Thyroid gland (tissue), 4 donors: ENCODE measurements at places on chromosomes 5 and 9. TPM values are rescaled to one million over a fixed set of nuclear protein-coding genes. Genes with fewer than 3 reads are reported as not detected.

- no peak overlapping the region for H3K27ac ChIP-seq
- no peaks in the 10 kb centered on the region for H3K36me3 ChIP-seq
- no peak for DNase-seq
- H3K27me3 ChIP-seq, result no peaks in the 10 kb centered on the region
- H3K4me3 ChIP-seq, result no peak overlapping the region
- no peaks in the 10 kb centered on the region for H3K4me1 ChIP-seq
These were observed 123.6 kb downstream of the ELAVL2 start for GRCh38 chr9:23702311-23702922.

- DNase-seq, result no peak
- no peak overlapping the region for H3K27ac ChIP-seq
- H3K4me1 ChIP-seq, result peaks cover 78% of the 10 kb centered on the region
- H3K4me3 ChIP-seq, result no peak overlapping the region
- peaks cover 8% of the 10 kb centered on the region for H3K36me3 ChIP-seq
These were observed 10.5 kb downstream of the BRD3 start for GRCh38 chr9:134057307-134057657.

DNA sequence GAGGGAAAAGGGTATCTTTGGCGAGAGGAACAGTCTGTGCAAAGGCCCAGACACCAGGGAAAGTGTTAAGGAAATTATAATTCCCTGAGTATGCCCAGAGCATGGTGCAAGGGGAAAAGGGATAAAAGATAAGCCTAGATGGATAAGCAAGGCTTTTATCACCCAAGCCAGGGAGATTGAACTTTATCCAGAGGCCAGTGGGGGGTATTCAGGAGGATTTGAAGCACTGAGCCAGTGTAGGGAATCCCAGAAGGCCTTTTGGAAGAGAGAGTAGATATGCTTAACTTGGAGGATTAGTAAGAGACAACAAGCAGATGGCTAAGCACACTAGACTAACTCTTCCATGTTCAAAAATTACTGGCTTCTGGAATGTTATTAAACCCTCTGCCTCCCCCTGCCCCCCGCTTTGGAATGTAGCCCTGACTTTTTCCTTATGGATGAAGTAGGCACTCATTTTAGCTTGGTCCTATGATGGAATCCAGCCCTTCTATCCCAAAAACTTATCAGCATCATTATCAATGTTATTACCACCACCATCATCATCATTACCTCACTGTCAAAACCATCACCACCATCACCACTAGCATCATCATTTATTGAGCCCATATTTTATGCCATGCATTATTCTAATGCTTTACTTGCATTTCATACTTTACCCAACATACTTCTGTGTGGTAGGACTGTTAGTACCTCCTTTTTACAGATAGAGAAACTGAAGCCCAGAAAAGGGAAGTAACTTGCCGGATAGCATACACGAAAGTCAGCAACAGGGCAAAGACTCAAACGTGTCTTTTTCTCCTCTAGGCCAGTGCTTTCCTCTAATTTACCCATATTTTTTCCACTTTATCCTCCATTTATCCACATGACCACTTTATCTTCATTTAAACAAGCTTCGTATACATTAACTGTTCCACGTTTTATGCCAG lies 237.0 kb downstream of the PAPPA start:
- H3K36me3 ChIP-seq, result no peaks in the 10 kb centered on the region
- H3K4me3 ChIP-seq, result no peak overlapping the region
- no peak for DNase-seq
- H3K27me3 ChIP-seq, result no peaks in the 10 kb centered on the region
- no peak overlapping the region for H3K27ac ChIP-seq

DNA sequence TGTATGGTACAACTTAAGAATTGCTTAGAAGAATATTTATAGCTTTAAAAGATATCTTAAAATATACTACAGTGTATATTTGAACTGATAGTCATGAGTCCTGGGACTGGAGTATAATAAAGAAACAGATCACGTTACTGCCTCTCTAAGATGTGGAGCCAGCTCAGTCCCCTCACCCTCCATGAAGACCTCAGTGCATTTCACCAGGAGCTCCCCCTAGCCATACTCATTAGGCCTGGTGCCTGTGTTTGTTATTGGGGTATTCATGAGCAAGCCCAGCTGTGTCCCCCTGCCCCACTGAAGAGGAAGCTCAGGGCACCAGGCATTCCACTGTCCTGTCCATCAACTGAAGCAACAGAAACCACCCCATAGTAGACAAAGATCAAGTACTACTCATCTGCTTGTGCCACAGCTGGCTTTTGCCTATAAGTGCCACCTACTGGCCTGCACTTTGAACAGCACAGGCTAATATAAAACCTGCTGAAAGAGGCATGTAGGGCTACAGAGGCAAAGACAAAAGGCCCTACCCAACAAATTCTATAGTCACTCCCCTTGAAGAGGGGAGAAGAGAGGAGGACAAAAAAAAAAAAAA lies 850.2 kb upstream of the NUDT12 start:
- H3K36me3 ChIP-seq, result no peaks in the 10 kb centered on the region
- H3K27me3 ChIP-seq, result no peaks in the 10 kb centered on the region
- no peak for DNase-seq
- H3K4me1 ChIP-seq, result no peaks in the 10 kb centered on the region
- H3K4me3 ChIP-seq, result no peak overlapping the region
- no peak overlapping the region for H3K27ac ChIP-seq

DNA sequence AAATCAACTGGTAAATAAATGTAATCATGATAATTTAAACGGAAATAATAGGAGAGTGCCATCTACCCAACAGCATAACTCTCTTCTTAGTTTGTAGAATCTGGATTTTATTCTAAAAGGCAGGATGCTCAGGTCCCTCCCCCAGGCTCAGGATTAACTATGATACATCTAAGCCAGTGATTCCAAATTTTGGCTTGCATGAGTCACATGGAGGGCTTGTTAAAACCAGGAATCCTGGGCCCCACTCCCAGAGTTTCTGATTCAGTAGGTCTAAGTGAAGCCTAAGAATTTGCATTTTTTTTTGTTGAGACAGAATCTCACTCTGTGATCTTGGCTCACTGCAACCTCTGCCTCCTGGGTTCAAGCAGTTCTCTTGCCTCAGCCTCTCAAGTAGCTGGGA lies 62.3 kb upstream of the ZFR start:
- H3K27me3 ChIP-seq, result no peaks in the 10 kb centered on the region
- no peak for DNase-seq
- peaks cover 13% of the 10 kb centered on the region for H3K4me1 ChIP-seq
- H3K27ac ChIP-seq, result no peak overlapping the region

GRCh38 chr5:116137544-116138378 lies 52.9 kb downstream of the COMMD10 start:
- H3K36me3 ChIP-seq, result no peaks in the 10 kb centered on the region
- DNase-seq, result no peak
- no peaks in the 10 kb centered on the region for H3K27me3 ChIP-seq
- H3K4me1 ChIP-seq, result no peaks in the 10 kb centered on the region
- H3K27ac ChIP-seq, result no peak overlapping the region
- H3K4me3 ChIP-seq, result no peak overlapping the region

DNA sequence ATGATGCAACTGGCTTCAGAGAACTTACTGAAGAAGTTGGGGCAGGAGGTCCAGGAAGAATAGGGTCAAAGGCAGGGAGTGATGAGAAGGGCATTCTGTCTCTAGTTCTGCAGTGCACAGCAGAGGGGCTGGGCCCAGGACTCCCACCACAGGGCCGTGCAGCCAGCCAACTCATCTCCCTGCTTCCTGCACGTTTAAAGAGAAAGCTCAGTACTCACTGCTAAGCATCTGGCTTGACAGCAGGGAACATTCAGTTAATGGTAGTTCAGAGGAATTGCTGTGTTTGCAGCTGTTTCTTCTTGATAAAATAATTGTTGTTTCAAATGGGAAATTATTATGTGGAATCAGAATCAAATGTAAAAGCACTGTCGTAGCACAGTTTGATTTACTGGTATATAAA lies 25.6 kb upstream of the SCAMP1 start:
- no peaks in the 10 kb centered on the region for H3K36me3 ChIP-seq
- H3K27ac ChIP-seq, result no peak overlapping the region
- H3K27me3 ChIP-seq, result no peaks in the 10 kb centered on the region
- DNase-seq, result no peak
- no peak overlapping the region for H3K4me3 ChIP-seq

- H3K27ac ChIP-seq, result no peak overlapping the region
- H3K4me3 ChIP-seq, result no peak overlapping the region
- H3K27me3 ChIP-seq, result no peaks in the 10 kb centered on the region
- H3K36me3 ChIP-seq, result no peaks in the 10 kb centered on the region
- H3K4me1 ChIP-seq, result no peaks in the 10 kb centered on the region
- DNase-seq, result no peak
These were observed 120.5 kb downstream of the PAX5 start for GRCh38 chr9:36913393-36914211.

DNA sequence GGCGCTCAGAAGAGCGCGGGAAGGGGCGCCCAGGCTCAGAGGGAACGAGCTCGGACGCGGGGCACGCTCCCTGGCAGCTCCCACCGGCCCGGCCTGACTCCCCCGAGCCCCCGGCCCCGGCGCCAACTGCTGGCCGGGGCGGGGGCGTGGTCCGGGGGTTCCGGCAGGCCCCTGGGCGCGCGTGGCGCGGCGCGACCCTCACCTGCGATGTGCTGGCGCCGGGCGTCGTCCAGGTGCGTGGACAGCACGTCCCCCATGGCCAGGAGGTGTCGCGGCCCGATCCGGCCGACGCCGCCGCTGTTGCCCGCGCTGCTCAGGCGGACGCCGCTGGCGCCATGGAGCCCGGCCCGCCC lies 43.5 kb upstream of the STXBP1 start:
- H3K4me3 ChIP-seq, result peak overlapping the region; percentile 62
- no peaks in the 10 kb centered on the region for H3K36me3 ChIP-seq
- no peaks in the 10 kb centered on the region for H3K27me3 ChIP-seq
- H3K4me1 ChIP-seq, result peaks cover 73% of the 10 kb centered on the region
- H3K27ac ChIP-seq, result peak overlapping the region; percentile 95
- no peak for DNase-seq

DNA sequence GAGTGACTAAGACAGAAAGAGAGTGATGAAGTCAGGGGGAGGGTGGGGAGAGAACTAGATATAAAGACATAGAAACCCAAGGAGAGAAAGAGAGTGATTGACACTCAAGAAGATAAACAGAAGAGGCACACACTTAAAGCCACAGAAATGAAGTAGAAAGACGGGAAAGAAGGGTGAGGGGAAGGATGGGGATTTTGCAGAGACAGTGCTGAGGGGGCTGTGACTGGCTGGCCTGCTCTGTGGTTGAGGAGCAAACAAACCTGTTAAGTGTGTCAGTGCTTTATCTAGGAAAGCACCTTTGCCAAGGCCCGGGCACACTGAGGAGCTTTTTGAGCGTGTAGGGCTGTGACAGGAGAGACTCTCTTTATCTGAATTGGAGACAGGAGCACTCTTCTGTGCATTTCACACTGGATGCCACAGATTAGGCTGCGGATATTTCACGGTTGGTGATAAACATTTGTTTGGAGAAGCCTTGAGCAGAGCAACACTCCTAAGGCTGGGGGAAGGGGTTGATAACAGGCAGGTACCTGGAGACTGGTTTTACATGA lies 109.1 kb downstream of the DOCK2 start:
- no peak overlapping the region for H3K4me3 ChIP-seq
- H3K27me3 ChIP-seq, result no peaks in the 10 kb centered on the region
- no peaks in the 10 kb centered on the region for H3K36me3 ChIP-seq

Gene PCDHA1
- 0.13 TPM for total RNA-seq

Gene PCDHGA8
- total RNA-seq, result 5.8 TPM

Gene ATOX1
- total RNA-seq, result 148 TPM
